Liver (tissue), 10 donors: ENCODE measurements at places on chromosomes 1 and 21.

DNA sequence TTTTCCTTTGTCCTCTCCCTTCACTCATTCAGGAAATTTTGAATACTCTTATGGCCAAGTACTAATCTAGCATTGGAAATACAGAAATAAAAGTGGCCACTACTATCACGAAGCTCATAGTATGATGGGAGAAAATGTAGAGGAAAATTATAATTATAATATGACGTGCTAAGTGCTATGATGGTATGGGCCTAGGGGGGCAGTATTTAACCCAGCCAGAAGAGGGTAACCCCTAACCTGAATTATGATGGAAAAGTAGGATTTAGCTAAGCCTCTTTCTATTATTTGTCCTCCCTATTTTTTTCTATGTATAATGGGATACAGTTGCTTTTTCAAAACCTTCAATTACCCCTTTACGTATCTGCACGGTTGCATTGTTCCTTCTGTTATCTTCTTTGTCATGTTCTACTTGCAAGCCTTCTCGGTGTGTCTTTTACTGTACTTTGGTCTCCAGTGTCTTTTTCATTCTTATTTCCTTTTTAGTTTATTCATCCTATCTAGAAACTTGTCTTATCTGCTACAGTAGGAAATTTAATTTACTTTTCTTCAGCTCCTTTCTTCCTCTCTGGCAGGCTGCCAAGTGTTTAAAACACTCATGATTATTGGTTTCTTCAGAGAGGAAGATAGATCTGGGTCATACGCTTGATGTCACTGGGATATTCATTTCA, 88.8 kb upstream of the GPR52 start:
- no peak for DNase-seq

GRCh38 chr1:8643542-8644536, 173.6 kb downstream of the RERE start:
- no peak for DNase-seq

- DNase-seq, result no peak
Observed at GRCh38 chr1:85404408-85404807, 60.6 kb downstream of the DDAH1 start.

DNA sequence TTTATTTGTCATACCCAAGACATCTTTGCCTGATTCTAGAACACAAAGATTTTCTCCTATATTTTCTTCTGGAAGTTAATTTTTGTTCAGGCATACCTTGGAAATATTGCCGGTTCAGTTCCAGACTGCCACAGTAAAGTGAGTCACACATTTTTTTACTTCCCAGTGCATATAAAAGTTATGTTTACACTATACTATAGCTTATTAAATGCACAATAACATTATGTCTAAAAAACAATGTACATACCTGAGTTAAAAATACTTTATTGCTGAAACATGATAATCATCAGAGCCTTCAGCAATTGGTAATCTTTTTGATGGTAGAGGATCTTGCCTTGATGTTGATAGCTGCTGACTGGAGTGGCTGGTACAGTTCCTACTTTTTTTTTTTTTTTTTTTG, 10.0 kb downstream of the SMCP start:
- DNase-seq, result no peak

GRCh38 chr1:205505791-205506190, 1.3 kb downstream of the CDK18 start:
- DNase-seq, result no peak
